ENCODE measurements at places on chromosomes 7 and 10.

- no peak for DNase-seq
Measured at GRCh38 chr7:83559887-83560286, 89.1 kb downstream of the SEMA3E start.

DNA sequence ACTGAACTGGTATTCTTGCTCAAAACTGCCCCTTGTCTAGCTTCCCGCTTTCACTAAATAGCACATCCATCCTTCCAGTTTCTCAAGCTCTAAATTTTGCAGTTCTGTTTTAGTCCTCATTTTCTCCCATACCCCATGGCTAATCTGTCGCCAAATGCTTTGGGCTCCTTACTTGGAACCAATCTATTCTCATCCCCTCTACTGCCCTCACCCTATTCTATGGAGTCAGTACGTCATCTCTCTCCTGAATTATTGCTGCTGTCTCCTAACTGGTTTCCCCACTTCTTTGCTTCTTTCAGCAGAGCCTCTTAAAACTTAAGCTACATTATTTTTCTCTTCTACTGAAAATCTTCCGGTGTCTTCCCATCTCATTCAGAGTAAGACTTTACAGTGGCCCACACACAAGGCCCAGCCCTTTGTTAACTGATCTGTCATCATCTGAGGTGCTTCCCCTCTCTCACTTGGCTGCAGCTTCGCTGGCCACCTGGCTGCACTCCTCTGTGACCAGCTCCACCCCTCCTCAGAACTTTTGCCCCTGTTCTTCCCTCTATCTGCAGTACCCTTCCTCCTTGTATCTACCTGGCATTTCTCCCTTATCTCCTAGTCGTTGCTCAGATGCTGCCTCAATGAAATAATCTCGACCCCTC, 9.9 kb downstream of the STARD3NL start:
- DNase-seq, result no peak

- no peak for DNase-seq
Measured at GRCh38 chr10:71797533-71798307, 24.4 kb upstream of the VSIR start.

DNA sequence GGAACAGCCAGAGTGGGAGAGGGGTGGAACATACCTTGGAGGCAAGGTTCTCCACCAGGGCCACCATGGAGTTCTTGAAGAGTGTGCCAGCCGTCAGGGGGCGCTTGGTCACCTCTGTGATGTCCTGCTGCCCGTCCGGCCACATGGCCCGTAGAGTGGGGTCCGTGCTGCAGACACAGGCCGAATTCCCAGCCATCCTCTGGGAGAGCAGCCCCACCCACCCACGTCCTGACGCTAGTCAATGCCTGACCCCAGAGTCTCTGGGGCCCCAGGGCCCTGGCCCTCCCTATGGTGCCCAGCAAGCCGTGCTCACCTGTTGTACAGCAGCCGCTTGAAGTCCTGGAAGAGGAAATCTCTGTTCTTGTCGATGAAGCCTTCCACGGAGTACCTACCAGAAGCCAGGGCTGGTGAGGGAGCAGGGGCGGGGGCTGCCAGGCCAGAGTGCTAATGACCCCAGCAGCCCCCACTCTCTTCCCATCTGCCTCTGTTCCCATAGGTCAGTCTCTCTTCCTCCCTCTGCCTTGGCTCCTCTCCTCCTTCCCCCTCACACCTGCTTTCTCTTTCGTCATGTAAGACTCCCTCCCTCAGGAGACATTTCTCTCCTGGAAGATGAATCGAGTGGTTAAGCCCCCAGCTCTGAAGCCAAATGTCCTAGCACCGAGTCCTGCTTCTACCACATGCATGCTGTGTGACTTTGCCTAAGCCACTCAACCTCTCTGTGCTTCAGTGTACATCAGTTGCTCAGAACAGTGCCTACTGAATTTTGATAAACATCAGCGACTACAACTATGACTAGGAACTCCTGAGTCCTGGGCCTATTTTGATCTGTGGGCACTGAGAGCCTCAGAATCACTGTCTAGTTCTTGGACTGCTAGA, 11.0 kb downstream of the MYO1G start:
- DNase-seq, result no peak

- DNase-seq, result no peak
Measured at GRCh38 chr10:106637873-106638272, 526.6 kb downstream of the SORCS1 start.

DNA sequence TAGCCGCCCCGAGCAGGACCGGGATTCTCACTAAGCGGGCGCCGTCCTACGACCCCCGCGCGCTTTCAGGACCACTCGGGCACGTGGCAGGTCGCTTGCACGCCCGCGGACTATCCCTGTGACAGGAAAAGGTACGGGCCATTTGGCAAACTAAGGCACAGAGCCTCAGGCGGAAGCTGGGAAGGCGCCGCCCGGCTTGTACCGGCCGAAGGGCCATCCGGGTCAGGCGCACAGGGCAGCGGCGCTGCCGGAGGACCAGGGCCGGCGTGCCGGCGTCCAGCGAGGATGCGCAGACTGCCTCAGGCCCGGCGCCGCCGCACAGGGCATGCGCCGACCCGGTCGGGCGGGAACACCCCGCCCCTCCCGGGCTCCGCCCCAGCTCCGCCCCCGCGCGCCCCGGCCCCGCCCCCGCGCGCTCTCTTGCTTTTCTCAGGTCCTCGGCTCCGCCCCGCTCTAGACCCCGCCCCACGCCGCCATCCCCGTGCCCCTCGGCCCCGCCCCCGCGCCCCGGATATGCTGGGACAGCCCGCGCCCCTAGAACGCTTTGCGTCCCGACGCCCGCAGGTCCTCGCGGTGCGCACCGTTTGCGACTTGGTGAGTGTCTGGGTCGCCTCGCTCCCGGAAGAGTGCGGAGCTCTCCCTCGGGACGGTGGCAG, at the start of gene MGMT:
TSS of gene MGMT (plus strand) at position 539 of the 656 bp plus-strand sequence.
- DNase-seq, result peak; percentile 98

GRCh38 chr10:45653454-45653853, 19.1 kb downstream of the ZFAND4 start:
- no peak for DNase-seq

GRCh38 chr10:114420811-114421485, 16.6 kb upstream of the AFAP1L2 start:
- DNase-seq, result no peak

DNA sequence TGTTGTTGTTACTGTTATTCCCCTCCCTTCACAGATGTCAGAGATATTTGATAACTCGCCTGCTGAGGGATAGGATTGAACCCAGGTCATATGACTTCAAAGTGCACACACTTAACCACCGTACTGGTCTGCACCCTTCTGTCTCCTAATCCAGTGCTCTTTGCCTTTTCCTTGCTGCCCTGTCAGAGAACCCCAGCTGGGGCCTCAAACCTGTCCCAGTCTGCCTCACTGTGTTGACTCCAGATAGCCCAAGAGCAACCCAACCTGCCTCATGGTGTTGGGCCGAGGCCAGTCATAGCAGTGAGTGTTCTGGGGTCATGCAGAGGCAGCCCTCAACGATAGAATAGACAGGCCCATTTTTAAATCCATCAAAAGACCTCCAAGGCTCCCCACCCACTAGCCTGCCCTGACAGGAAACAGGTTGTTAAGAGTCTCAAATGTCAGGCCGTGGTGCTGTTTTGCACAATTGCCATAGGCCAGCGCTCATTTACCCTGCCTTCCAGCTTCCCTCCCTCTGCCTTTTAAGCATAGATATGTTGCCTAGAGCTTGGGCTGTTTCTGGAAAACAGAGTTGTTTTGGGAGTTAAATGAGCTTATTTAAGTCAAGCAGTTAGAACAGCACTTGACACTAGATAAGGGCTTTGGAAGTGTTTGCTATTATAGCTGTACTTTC, 37.0 kb upstream of the PDCD4 start:
- DNase-seq, result no peak

DNA sequence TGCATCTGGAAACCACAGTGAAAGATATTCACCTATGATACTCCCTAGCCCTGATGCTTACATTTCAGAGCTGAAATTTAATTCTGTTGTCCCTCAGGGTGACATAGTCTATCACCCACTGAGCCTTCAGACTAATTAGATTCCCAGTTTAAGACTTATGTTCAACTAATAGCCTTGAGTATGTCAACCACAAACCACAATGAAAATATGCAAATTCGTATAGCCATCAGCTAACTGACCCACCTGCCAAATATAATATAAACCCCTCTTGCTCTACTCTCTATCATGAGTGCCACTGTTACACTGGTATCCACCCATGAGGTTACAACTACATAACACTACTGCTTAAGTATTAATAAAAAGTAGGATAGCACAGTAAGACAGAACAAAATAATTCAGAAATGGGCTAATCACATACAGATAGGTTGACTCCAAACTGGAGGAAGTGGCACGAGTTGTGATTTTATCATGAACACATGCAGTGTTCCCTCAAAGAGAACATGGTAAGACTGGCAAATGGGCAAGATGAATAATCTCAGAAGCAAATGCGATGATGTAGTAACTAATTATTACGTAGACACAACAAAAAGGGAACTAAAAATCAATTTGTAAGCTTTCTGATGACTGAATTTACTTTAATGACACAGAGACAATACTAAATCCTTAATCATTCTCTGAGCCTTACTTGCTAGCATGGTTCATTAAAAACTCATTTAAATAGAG, 290.6 kb downstream of the PARD3 start:
- DNase-seq, result no peak

DNA sequence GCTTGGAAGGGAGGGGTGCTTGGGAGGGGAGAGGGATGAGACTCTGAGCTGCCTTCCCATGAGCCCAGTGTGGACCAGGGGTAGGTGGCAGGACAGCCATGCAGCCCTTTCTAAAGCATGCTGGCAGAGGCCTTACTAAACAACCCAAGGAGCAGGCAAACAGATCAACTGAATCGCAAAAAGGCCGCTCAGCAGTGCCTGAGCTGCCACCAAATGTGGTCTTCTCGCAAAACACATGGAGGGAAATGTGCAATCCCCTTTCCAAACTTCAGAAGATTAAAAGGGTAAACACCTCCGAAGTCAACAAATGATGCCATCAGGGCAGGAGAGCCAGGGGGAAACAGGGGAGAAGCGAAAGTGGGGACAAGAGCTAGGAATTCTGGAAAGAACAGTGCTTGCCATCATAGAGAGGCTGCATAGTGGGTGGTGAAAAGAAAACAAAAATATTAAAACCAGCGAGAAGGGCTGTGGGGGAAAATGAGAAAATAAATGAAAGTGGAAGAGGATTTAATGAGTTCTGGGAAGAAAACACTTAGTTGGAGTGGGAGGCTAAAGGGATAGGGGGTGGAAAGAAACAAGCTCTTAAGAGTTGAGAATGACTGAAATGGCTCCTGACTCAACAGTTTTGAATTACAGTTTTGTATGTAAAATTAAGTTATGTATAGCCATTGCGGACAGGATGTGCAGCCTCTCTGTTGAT, 62.2 kb upstream of the ZNF32 start:
- no peak for DNase-seq

GRCh38 chr7:152513861-152514770, 78.3 kb upstream of the KMT2C start:
- no peak for DNase-seq

- peak; percentile 48 for DNase-seq
Measured at GRCh38 chr10:133324198-133324792, 12.4 kb downstream of the CALY start.

GRCh38 chr10:61844116-61844822, 57.2 kb upstream of the ARID5B start:
- DNase-seq, result no peak

DNA sequence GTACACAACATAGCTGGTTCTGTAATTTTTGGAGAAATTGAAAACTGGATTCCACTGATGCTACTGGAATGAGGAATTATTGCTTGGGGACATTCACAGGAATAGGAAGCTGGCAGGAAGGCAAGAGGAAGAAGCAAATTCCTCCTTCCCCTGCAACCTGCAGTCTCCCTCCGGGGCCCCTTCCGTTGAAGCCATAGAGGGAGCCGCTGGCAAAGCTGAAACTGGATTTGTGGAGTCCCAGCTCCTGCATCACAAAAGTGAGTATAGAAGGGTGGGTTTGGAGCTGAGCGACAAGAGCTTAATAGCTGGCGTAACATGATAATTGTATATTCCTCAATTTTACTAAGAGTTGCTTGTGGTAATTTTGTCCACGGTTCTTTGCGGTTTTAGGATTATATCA, 190.8 kb downstream of the ADRA2A start:
- no peak for DNase-seq

- no peak for DNase-seq
Measured at GRCh38 chr7:122790591-122790990, 87.9 kb upstream of the RNF148 start.

DNA sequence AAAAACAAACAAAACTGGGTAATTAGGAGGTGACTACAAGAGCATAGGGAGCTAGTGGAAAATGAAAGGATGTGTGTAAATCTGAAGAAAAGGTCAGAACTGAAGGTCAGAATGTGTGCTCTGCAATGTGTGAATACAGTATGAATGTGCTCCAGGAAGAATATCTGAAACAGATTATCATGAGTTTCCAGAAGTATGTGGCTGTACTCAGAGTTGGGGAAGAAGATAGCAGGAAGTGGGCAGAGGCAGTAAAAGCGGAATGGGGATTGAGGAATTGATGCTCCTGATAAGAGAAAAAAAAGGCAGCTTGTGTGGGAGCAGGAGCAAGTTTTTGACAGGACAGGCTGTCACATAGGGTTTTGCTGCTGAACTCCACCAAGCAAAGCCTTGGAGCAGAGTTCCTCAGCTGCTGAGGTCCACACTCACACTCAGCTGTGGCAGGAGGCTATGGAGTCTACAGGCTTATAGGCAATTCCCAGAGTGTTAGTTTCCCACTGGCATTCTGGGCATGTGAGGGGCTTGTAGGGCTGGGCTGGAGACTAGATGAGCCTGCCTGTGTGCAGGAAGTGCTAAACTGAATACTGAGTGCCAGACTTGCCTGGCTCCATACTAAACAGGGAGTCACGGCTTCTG, 22.9 kb downstream of the H2AZ2 start:
- DNase-seq, result no peak

DNA sequence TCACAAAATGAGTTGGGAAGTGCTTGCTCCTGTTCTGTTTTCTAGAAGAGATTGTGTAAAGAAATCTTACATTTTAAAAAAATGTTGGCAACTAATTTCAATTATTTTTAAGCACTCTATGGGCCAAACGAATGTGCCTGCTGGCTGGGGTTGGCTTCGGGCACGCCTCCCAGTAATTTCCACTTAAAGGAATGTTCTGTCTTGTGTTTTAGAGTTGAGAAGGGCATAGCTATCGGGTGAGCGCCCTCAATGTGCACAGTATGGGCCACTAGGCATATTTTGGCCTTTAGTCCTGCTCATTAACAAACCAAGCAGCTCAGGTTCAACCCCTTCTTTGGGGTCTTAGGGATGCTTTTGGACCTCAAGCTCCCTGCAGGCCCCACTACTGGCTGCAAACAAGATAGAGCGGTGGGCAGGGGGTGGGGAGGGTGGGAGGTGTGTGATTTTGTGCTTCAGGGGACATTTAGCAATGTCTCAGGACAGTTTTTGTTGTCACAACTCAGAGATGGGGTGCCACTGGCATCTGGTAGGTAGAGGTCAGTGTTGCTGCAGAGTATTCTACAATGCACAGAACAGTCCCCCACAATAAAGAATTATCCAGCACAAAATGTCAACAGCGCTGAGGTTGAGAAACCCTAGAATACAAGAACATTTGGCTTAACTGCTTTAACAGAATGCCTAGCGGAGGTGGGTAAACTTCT, 40.7 kb downstream of the TACC2 start:
- DNase-seq, result no peak

- DNase-seq, result peak; percentile 64
Measured at GRCh38 chr7:44489955-44490350, 505 bp downstream of the NUDCD3 start.

All from activated CD4-positive, alpha-beta T cell treated with anti-CD3 and anti-CD28 coated beads, Interleukin-2, Interleukin-6, amounts not matched to agents 100 ng/mL and 50 ng/mL, durations not matched to agents 16 hours and 8 hours (primary cell).